Activated CD8-positive, alpha-beta T cell treated with anti-CD3 and anti-CD28 coated beads, Interleukin-2, amount 10 ng/mL, durations not matched to agents 7 days and 5 days (primary cell): ENCODE measurements at places on chromosomes 4 and X. TPM values are rescaled to one million over a fixed set of nuclear protein-coding genes. Genes with fewer than 3 reads are reported as not detected.

The FGF5 gene
- total RNA-seq: not detected

The AMBN gene
- total RNA-seq: not detected

The MEPE gene
- total RNA-seq: not detected

DNA sequence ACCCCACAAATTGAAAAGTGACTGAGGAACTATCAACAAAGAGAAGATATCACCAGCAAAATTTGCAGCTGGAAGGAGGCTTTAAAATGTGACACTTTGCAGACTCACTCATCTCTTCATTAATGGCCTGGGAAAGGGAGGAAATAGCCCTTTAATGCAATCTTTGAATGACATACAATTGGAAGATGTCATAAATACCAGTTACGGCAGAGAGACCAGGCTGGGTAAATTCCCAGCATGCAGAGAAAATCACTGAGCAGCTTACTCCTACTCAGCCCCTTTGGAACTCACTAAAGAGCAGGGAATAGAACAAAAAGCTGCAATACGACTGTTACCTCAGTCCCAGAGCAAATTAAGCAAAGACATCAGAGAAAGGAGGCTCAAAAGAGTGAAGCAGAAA is 238.9 kb downstream of the HS3ST1 start:
- H3K4me3 ChIP-seq: no peak overlapping the region
- H3K27me3 ChIP-seq: no peaks in the 10 kb centered on the region
- no peak overlapping the region for H3K27ac ChIP-seq

The SCD5 gene
- 2.9 TPM for total RNA-seq

DNA sequence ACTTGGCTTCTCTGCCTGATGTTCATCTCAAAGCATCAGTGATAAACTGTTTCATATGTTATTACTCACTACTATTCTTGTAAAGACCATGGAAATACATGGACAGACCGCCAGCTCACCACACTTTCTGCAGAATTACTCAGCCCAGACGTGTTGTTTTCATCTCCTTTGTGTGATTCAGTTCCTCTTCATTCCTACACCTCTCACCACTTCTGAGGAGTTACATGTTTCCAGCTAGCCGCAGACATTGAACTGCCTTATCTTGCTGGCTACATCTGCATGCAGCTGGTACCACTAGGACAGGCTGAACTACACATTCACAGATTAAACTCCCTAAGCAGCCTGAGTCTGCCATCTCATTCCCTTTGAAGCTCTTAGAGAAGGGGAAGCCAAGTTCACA is 443.2 kb upstream of the FGF16 start:
- no peaks in the 10 kb centered on the region for H3K36me3 ChIP-seq
- peaks cover 15% of the 10 kb centered on the region for H3K4me1 ChIP-seq
- peak; percentile 23 for DNase-seq
- no peaks in the 10 kb centered on the region for H3K27me3 ChIP-seq
- no peak overlapping the region for H3K27ac ChIP-seq

DNA sequence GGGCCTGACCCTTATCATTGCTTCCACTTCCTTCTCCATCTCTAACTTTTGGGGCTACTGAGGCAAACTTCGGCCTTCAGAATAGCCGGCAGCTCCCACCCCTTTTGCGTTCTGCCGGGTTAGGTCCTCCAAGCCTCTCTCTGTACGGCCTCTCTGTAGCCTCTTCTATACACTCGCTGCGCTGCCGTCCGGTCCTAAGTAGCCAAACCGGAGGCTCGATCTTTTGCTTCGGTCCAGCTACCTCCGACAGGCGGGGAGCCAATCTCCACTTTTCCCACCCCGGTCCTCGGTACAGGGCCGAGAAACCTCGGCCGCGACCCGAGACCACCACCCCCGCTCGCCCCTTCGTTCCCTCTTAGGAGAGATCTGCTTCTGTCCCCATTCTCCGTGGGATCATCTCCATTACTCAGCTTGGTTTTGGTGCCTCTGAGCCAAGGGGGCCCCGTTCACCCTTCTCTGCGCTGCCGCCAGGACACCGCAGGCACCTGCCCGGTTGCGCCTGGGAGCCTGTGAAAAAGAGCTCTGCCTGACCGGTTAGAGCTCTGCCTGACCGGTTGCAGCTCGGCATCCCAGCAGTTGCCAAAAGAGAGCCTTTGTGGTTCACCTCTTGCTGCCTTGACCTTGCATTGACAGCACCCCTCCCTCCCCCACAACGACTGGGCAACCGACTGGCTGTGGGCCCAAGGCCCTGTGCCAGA is 1.0 kb upstream of the HTR2C start:
- no peaks in the 10 kb centered on the region for H3K4me1 ChIP-seq
- H3K4me3 ChIP-seq: no peak overlapping the region
- DNase-seq: no peak
- H3K27ac ChIP-seq: no peak overlapping the region
- peaks cover 2% of the 10 kb centered on the region for H3K36me3 ChIP-seq

DNA sequence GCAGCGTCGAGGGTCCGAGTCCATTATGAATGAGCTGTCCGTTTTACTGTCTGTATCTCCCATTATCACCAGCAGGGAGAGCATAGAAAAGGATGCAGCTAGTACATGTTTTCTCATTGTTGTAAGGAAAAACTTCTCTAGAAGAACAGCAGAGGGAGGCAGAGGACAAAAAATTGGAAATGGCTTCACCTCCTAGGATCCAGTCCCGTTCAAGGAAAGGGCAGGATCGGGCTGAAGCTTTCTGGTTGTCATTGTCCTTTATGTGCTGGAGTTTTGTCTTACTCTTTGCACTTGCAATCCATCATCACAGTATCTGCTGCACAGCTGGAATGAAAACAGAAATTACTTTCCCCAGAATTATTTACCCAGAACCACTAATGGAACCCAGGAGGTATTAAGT is 14.7 kb downstream of the NDP start:
- H3K36me3 ChIP-seq: no peaks in the 10 kb centered on the region
- no peak overlapping the region for H3K27ac ChIP-seq
- no peak overlapping the region for H3K4me3 ChIP-seq
- DNase-seq: peak; percentile 28

- H3K27ac ChIP-seq: no peak overlapping the region
- H3K36me3 ChIP-seq: no peaks in the 10 kb centered on the region
These were observed 23.4 kb upstream of the XK start for GRCh38 chrX:37662181-37662580.

The ZMAT1 gene
- total RNA-seq: 3.9 TPM

- no peak for DNase-seq
- no peaks in the 10 kb centered on the region for H3K27me3 ChIP-seq
- peaks cover 27% of the 10 kb centered on the region for H3K4me1 ChIP-seq
- peak overlapping the region; percentile 40 for H3K27ac ChIP-seq
- no peaks in the 10 kb centered on the region for H3K36me3 ChIP-seq
These were observed 3.7 kb downstream of the MYOZ2 start for GRCh38 chr4:119139311-119139710.

The ALB gene
- total RNA-seq: not detected

DNA sequence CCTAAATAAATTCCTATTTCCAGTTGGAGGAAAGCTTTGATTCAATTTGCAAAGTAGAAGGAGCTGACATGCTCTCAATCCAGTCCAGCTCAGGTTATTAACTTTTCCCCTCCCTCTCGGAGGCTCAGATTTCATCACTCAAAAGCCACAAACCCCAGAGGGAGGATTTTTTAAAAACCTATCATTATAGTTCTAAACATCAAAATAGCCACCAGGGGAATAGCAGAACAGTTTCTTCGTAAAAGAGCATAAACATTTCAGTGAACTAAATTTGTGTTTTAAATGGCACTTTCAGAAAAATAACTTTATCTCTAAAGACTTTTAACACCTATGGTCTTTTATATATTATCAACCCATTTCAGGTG is 8.8 kb downstream of the GPRIN3 start:
- peaks cover 89% of the 10 kb centered on the region for H3K4me1 ChIP-seq
- no peaks in the 10 kb centered on the region for H3K27me3 ChIP-seq
- H3K36me3 ChIP-seq: peaks cover 54% of the 10 kb centered on the region
- H3K4me3 ChIP-seq: peak overlapping the region; percentile 85
- peak overlapping the region; percentile 99 for H3K27ac ChIP-seq

The CTAG2 gene
- total RNA-seq: not detected

- H3K27ac ChIP-seq: no peak overlapping the region
- no peaks in the 10 kb centered on the region for H3K36me3 ChIP-seq
- DNase-seq: no peak
- peaks cover 11% of the 10 kb centered on the region for H3K27me3 ChIP-seq
- H3K4me1 ChIP-seq: no peaks in the 10 kb centered on the region
These were observed 85.0 kb downstream of the RCHY1 start for GRCh38 chr4:75429208-75429607.

DNA sequence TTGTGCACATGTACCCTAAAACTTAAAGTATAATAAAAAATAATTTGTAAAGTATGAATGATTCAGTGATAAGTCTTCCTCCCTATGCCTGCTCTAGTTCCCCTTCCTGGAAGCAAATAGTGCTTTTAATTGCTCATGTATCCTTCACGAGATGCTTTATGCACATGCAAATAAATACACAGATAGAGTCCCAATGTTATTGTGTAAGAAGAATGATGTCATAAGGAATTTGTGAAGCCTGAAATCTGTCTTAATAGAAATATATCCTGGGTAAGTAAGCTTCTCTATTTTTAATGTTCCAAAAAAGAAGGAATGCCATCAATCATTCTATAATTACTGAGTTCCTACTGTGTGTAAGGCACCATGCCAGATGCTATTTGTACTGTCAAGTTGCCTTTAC is 157.5 kb upstream of the SLC4A4 start:
- no peak overlapping the region for H3K27ac ChIP-seq
- no peaks in the 10 kb centered on the region for H3K36me3 ChIP-seq
- H3K4me3 ChIP-seq: no peak overlapping the region
- H3K4me1 ChIP-seq: peaks cover 9% of the 10 kb centered on the region

The FAM9B gene
- total RNA-seq: not detected

GRCh38 chrX:9542761-9543111 is 77.9 kb downstream of the TBL1X start:
- no peaks in the 10 kb centered on the region for H3K27me3 ChIP-seq
- no peak overlapping the region for H3K27ac ChIP-seq
- no peak overlapping the region for H3K4me3 ChIP-seq
- H3K4me1 ChIP-seq: peaks cover 12% of the 10 kb centered on the region
- H3K36me3 ChIP-seq: peaks cover 5% of the 10 kb centered on the region

The MMRN1 gene
- 0.63 TPM for total RNA-seq

GRCh38 chrX:96591421-96591820 is 93.2 kb upstream of the DIAPH2 start:
- H3K4me1 ChIP-seq: no peaks in the 10 kb centered on the region
- no peaks in the 10 kb centered on the region for H3K27me3 ChIP-seq
- no peaks in the 10 kb centered on the region for H3K36me3 ChIP-seq
- no peak overlapping the region for H3K4me3 ChIP-seq
- no peak for DNase-seq

GRCh38 chr4:77578145-77578544 is 27.5 kb upstream of the CXCL13 start:
- H3K4me1 ChIP-seq: peaks cover 5% of the 10 kb centered on the region
- H3K27me3 ChIP-seq: peaks cover 4% of the 10 kb centered on the region
- H3K36me3 ChIP-seq: no peaks in the 10 kb centered on the region
- no peak overlapping the region for H3K27ac ChIP-seq

The BBS7 gene
- 16.4 TPM for total RNA-seq

The LIMCH1 gene
- total RNA-seq: not detected

DNA sequence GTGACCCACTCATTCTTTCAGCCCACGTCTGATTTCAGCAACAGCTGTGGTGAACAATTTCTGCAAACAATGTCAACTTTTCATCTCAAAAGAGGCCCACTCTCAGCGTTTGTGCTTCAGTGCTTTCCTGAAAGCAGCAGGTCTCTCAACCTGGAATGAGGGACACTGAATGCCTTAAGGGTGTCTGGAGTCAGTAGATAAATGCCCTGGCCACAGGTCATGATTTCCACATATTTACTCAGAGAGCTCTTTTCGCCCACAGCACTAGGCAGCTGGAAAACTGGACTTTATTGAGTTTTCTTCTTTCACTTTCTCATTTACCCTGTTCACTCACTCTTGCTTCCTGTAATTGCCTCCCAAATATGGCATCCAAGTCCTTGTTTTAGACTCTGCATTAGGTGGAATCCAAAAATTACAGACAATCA is 52.8 kb downstream of the NPFFR2 start:
- no peaks in the 10 kb centered on the region for H3K4me1 ChIP-seq
- no peaks in the 10 kb centered on the region for H3K36me3 ChIP-seq
- H3K27me3 ChIP-seq: no peaks in the 10 kb centered on the region
- no peak for DNase-seq

GRCh38 chr4:81466841-81467671 is 4.7 kb downstream of the RASGEF1B start:
- H3K27ac ChIP-seq: no peak overlapping the region
- no peak overlapping the region for H3K4me3 ChIP-seq
- no peaks in the 10 kb centered on the region for H3K27me3 ChIP-seq
- H3K36me3 ChIP-seq: no peaks in the 10 kb centered on the region
- peaks cover 19% of the 10 kb centered on the region for H3K4me1 ChIP-seq
- DNase-seq: peak; percentile 86

GRCh38 chr4:59535541-59535940 is 1664.6 kb upstream of the ADGRL3 start:
- no peaks in the 10 kb centered on the region for H3K4me1 ChIP-seq
- no peak for DNase-seq
- no peak overlapping the region for H3K27ac ChIP-seq

DNA sequence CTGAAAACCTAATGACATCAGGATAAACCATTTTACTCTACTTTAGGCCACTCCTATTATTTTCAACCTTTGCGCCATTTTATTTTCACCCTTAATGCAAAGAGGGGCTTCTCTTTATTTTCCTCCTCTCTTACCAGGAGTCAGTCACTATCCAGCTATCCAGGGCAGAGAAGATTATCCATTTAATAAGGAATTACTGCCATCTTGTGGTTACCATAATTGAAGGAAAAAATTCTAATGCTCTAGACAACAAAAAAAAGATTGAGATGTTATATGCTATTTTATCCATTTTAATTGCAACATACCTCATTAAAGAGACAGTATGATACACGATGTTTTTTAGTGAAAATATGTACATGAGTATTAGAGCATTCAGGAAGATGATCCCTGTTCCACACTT is 514.5 kb upstream of the FAM241A start:
- no peak overlapping the region for H3K4me3 ChIP-seq
- no peaks in the 10 kb centered on the region for H3K36me3 ChIP-seq
- no peak overlapping the region for H3K27ac ChIP-seq
- no peak for DNase-seq

The PF4V1 gene
- not detected for total RNA-seq

DNA sequence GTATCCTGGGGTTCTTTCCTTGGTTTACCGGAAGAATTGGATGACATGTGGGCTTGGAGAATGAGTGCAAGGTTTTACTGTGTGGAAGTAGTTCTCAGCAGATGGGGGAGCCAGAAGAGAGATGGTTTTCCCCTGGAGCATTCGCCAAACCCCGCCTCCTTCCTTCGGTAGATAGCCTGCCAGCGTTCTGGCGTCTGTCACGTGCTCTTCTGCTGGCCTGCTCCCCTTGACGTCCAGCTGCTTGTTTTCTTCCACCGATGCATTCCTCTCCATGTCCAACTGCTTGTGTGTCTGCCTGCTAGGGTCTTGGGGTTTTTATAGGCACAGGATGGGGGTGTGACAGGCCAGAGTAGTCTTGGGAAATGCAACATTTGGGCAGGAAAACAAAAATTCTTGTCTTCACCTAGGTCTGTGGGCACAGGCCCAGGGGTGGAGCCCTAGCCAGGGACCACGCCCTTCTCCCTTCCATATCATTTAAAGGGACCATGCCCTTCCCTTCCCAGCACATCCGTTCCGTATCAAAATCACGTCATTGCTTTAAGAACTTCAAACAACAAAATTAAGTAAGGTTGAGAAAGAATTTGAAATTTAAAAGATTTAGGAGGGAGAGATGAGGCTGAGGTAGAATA is 538.7 kb upstream of the SMIM31 start:
- H3K36me3 ChIP-seq: no peaks in the 10 kb centered on the region
- no peak overlapping the region for H3K27ac ChIP-seq
- DNase-seq: no peak
- no peaks in the 10 kb centered on the region for H3K27me3 ChIP-seq

GRCh38 chr4:187084701-187085100 is 361.0 kb upstream of the FAT1 start:
- no peak for DNase-seq
- H3K36me3 ChIP-seq: no peaks in the 10 kb centered on the region
- no peaks in the 10 kb centered on the region for H3K27me3 ChIP-seq
- no peak overlapping the region for H3K27ac ChIP-seq
- no peaks in the 10 kb centered on the region for H3K4me1 ChIP-seq
